ENCODE measurements at places on chromosomes 2 and 18.

DNA sequence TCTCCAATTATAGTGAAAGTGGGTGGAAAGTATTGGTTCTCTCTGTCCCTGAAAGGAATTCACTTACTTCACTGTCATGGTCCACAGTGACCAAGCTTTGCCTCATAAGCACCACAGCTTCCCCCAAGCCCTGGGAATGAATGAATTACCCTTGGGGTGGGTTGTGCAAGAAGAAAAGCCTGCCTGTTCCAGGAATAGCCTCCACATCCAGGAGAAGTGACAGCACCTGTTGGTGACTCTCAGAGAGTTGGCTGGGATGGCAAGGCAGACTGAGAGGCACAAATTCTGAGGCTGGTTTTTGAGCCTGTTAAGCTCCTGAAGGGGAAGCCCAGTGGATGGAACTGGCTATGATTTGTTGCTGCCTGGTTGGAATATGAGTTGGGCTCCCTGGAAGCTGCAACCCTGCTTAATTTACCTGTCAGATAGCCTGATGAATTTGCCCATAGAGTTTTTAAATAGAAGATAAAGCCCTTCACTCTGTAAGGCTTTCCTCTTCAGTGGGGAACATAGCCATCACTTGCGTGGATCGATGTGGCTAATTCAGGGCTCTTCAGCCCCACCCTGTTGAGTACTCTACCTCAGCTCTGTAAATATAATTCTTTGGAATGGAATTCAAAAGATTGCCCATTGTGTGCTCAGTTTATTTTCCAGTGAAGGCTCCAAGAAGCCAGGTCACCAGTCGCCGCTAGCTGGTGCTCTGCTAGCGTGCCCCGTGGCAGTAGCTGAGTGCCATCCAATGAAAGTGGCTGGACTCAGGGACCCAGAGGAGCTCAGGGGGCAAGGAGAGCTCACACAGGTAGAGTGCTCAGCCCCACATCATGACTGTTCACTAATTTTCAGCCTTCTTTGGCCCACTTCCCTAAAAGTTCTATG is 479.3 kb downstream of the IRS1 start:
- DNase-seq: no peak

DNA sequence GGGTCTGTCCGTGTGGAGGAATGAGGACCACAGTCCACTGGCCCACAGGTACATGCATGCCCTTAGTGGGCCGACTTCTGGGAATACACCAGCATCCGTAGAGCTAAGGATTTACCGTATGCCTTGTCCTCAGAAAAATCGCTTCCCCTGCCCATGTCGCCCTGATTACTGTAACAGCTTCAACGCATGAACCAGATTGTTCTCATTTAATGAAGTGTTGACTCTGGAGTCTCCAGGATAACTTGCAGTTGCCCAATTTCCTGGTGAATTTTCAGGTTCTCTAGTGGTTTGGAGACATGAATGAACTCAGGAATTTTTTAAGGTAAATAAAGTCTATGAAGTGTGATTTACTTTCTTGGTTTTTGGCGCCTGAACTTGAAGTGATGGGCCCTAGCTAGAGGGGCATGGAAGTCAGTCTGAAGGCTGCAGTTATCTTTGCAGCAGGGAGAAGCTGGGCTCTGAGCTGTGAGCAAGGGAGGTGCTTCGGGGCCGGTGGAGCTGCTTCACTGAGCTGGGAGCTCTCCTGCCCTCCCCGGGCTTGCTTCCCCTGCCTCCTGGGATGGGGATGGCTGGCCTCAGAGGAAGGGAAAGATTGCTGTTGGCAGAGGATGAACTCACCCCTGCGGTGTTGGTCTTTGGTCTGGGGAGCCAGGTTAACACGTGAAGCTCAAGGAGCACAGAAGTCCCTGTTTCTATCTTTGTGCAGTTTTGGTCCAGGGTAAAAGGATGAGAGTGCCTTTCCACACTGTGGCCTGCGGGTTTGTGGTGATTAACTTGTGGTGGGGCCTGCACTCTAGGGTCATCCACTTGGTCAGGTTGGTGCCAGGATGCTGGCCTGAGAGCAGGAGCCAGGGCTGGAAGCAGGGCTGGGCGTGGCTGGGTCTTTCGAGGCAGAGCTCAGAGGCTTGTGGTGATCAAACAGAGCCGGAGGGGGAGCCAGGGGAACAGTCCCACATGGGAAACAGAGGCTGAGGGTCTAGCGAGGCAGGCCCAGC is 28.1 kb downstream of the TCF7L1 start:
- no peak for DNase-seq

DNA sequence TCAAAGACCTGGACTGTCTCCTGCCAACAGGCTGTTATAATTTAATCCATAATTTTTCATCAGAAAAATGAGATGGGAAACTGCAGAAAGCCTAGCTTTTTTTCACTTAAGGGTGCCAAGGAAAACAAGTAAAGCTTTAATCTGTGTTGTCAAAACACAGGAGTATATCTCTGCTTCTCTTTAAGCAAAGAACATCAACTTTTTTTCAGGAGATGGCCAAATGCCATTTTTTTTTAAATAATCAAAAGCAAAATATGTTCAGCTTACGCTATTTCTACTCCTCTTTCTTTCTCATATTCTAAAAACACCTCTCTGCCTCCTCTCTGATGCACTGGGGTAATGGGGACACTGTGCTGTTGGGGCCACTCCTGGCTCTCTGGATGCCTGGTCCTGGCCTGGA is 73.1 kb upstream of the NXPH2 start:
- DNase-seq: no peak

GRCh38 chr2:238891457-238892203 is 43.7 kb downstream of the TWIST2 start:
- DNase-seq: no peak

- no peak for DNase-seq
Measured at GRCh38 chr2:233449081-233449901, 95.0 kb downstream of the DGKD start.

DNA sequence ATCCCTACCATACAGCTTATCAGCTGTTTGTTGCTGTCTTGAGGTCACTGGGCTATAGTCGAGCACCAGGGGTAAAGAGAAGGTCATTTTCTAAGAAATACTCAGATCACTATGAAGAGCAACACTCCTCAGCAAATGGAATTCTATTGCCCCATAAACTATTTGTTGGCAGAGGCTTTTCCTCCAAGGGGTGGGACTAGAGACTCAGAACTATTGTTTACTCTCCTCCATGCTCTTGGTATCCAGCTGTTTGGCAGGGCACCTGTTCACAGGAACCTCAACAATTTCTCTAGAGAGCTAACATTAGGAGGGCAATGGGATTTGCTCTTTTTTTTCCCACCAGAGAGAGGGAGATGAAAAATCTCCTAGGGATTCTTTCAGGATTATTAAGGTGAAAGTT is 249.1 kb upstream of the SPRED2 start:
- no peak for DNase-seq

GRCh38 chr18:56516789-56517188 is 121.6 kb downstream of the TXNL1 start:
- no peak for DNase-seq

DNA sequence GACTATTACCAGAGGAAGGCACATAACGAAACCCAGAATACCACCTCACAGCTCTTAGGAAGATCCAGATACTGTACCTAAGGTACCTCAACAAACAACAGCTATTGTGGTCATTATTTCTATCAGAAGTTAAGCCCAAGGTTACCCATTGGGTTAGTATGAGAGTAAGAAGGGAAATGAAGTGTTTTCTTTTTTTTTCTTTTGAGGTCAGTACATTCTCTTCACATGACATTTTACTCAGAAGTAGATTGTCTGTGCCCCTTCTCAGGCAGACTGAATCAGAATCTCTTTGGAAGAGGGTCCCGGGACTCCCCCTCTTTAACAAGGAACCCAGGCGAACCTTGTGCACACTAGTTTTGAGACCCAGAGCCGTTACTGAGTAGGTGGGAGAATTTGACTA is 233.7 kb upstream of the CXCR4 start:
- no peak for DNase-seq

GRCh38 chr18:28574175-28574574 is 397.2 kb upstream of the CDH2 start:
- DNase-seq: no peak

GRCh38 chr2:198374375-198375082 is 570.1 kb downstream of the PLCL1 start:
- DNase-seq: no peak

GRCh38 chr2:15988733-15989132 is 48.4 kb downstream of the MYCN start:
- DNase-seq: no peak

DNA sequence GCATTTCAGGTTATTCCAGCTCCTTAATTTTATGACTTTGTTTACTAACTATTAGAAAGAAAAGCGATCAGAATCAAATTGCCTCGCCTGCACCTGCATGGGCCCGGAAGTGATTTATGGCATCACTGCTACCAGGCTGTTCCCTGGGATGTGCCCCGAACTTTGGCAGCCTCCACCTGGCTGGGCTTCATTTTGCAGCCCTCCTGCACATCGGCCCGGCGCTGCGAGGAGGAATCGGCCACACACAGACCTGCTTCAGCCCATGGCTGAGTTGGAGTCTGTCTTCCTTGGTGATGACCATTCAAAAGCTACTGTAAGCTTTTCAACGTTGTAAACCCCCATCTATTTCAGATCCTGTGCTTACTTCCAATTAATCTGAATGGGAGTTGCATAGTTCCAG is 638.0 kb downstream of the RNF144A start:
- no peak for DNase-seq

DNA sequence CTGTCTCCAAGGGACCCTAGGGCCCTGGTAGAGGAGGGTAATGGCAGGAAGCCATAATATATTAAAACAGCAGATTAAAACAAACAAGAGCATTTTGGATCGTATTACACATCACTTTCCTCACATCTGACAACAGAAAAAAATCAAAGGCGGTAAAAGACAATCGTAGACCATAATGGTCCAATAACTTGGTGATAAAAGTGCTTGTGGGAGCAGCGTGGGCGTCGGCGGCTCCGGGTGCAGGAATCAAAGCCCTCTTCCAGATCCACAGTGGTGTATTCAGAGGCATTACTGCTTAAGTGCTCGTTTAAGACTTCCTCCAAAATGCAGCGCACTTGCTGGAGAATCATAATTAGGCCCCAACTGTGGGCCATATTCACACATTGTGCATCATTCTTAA is 68.0 kb downstream of the FECH start:
- DNase-seq: no peak

- no peak for DNase-seq
Measured at GRCh38 chr2:96811917-96812316, 4.2 kb upstream of the CNNM3 start.

GRCh38 chr2:66574701-66575624 is 140.0 kb downstream of the MEIS1 start:
- DNase-seq: no peak

DNA sequence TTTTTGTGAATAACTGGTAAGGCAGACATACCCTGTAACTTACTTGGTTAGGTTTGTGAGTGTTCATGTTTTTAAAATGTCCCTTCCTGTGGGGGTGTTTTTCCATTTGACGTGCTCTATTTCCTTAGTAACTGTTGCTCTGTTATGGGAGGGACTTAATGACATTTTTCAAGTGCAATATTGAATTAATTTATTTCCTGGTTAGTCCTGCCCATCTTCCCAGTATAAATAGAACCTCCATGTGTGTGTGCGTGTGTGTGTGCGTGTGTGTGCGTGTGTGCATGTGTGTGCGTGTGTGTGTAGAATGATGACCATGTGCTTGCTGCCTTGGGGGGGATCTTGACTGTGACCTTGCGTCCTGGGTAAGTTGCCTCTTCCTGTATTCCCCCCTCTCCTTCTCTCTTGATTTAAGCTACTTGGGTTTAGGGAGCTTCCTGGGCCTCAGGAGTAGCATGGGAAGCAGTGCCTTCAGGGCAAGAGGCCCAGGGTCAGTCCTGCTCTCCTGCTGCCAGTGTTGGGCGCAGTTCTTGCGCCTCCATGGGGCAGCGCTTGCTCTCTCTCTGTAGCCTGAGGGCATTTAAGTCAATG is 163.9 kb downstream of the LDLRAD4 start:
- no peak for DNase-seq

GRCh38 chr2:202911203-202911511 is 316 bp downstream of the WDR12 start:
- DNase-seq: no peak

DNA sequence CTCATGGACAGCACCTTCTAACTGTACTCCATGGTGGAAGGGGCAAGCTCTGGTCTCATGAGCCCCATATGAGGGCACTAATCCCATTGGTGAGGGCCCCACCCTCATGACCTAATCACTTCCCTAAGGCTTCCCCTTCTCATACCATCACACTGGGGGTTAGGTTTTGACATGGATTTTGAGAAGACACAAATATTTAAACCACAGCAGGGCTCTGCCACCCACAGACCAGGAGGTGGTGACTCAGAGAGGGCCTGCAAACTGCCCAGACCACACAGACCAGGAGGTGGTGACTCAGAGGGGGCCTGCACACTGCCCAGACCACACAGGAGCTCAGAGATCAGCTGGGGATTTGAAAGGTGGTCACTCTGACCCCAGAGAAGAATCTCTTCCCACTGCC is 222.0 kb downstream of the KLHL29 start:
- no peak for DNase-seq

DNA sequence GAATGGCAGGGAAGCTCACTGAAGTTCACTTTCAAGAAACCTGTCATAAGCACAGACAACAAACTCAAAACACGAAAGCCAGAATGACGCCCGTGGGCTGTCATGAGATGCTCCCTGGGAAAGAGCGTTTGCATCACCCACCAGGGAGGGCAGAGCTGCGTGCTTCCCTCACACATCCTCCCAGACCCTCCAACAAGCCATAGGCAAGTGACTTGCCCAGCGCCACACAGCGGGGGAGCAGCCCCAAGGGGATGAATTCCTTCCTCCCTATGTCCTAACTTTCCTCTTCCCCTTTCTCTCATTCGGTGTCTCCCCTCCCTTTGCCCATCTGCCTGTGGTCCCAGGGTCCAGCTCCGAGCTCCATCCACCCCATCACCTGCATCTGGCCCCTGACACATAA is 10.7 kb downstream of the BIN1 start:
- DNase-seq: no peak

DNA sequence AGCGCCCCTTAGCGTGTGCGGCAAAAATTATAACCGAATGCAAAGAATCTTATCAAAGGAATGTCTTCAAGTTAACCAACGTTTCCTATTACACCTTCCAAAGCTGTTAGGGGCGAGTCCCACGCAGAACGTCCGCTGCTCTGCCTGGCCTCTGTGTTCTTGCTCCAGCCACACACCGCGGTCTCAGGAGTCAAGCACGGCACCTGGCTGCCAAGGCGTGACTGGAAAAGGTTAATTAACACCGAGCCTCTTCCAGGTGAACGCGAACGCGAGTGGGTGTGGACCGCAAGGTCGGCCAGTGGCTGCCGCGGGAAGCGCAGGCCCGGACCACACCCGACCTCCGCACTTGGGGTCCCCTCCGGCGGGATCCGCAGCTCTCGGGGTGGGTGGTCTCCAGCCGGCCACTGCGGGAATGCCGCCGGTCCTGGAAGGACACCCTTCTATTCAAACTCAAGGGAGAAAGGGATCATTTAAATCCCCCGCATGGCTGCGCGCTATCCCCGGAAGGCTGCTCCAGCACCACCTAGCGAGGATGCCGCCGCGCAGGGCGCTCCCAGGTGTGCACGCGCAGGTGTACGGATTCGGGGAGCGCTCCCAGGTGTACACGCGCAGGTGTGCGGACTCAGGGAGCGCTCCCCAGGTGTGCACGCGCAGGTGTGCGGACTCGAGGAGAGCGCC is 830 bp downstream of the CYB5A start:
- DNase-seq: no peak

- DNase-seq: no peak
Measured at GRCh38 chr2:155708071-155708470, 624.5 kb downstream of the NR4A2 start.

Data from cortex of kidney (tissue), 1 donor.